ENCODE measurements at places on chromosomes 13 and 19. TPM values are rescaled to one million over a fixed set of nuclear protein-coding genes. Genes with fewer than 3 reads are reported as not detected.
A peak's percentile ranks its signal among the peaks of the same experiment; 100 is the strongest.

DNA sequence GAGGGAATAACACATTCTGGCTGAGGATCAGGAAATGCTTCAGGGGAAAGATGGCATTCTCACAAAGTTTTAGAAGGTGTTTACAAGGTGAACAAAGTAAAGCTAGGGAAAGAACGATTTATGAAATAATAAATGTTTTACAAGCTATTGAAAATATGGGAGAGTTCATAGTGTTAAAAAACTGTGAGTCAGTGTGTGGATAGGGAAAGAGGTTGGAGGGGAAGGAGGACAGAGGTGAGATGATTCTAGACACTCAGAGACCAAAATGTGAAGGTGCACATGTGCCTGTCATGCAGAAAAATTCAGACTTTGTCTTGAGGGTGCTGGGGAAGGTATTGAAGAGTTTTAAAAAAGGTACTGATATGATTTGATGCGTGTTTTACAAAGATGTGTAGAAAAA, 476.1 kb downstream of the TDRD3 start:
- no peak for DNase-seq

The ZNF90 gene
- 1.5 TPM for polyA plus RNA-seq

- DNase-seq, result no peak
Observed at GRCh38 chr13:97574926-97575325, 141.0 kb downstream of the RAP2A start.

DNA sequence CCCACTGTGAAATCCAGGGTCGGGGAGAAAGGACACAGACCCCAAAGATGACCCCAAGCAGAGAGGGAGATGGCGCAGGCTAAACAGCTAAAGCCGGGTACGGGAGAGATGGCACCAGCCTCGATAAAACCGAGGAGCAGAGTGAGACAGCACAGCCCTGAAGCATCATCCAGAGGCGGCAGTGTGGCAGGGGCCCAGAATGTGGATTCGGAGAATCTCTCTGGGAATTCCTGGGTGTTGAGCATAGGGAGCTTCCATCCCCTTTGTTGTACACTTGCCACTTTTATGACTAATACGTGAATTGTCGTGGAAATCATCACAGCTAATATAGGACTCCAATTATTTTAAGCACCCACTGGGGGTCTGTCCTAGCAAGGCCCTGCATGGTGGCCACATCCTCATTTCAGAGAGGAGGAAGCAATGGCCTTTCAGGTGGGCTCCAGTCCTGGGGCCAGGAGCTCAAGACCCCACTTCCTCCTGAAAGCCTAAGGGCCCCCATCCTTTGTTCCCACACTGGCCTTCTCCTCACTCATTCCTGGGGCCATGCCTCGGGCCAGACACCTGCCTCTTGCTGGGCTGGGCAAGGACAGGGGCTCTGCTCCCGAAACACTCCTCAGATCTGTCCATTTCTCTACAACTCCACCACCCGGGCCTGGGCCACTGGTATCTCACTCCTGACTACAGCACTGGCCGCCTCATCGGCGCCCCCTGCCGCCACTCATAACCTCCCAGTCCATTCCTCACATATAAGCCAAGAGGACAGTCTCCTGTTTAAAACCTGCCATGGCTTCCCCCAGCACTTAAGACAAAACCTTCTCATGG, 29.3 kb upstream of the ATP1A3 start:
- peak; percentile 16 for DNase-seq

GRCh38 chr13:47409778-47410177, 512.9 kb upstream of the HTR2A start:
- DNase-seq, result no peak

- DNase-seq, result no peak
Observed at GRCh38 chr19:35760711-35761349, 2.9 kb downstream of the PROSER3 start.

The ZNF571 gene
- polyA plus RNA-seq, result 5.4 TPM

DNA sequence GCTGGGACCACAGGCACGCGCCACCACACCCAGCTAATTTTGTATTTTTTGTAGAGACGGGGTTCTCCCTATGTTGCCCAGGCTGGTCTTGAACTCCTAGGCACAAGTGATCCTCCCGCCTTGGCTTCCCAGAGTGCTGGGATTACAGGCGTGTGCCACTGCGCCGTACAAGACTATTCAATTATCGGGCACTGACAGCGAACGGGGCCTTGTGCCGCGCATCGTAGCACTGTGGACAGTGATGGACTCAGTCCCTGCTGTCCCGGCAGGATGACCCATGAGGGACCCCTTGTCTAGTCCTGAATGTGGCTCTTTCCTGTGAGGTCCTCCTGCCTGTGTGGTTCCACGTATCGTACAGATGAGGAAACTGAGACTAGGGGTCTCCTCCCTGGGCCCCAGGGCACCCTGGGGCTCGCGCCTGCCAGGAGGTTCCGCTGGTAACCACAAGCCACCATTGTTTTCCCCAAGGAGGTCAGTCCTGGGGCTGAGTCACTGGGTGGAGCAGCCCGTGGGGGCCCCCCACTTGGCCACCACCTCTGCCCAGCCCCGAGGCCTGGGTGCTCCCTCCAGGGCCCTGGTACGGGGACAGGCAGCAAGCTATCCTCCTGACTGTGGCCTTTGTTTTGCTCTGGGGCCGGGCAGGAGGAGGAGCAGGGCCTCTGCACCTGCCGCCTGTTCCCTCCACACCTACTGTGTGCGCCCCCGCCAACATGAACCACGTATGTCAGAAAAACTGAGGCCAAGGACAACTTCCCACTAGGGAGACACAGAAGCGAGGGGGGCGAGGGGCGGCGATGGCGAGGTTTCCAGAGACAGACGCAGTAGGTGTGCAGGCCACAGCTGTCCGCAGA, 2.9 kb upstream of the TCF3 start:
- DNase-seq, result no peak

DNA sequence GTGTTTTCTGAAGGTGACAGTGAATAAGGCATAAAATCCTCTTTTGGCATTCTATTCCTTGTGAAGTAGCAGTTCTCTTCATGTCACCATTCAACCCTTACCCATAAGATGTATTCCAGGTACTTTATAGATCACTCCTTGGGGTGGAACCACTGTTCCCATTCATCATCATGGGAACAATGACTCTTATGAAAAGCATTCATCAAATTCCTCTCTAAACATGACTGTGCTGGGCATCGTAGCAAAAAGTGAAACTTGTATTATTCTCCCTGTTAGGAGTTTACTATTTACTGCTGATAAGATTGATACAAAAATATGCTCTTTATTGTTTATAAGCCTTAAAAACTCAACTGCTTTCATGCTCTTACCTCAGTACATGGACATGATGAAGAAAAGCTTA, 793.4 kb downstream of the LIG4 start:
- DNase-seq, result no peak

The GARIN5A gene
- 0.39 TPM for polyA plus RNA-seq

- DNase-seq, result peak; percentile 36
Observed at GRCh38 chr19:17339088-17339741, 1.9 kb downstream of the GTPBP3 start.

The NAXD gene
- polyA plus RNA-seq, result 21.1 TPM

The GRIN2D gene
- not detected for polyA plus RNA-seq

- no peak for DNase-seq
Observed at GRCh38 chr19:4639531-4640246, 373 bp downstream of the TNFAIP8L1 start.

The TICAM1 gene
- polyA plus RNA-seq, result 7.2 TPM

DNA sequence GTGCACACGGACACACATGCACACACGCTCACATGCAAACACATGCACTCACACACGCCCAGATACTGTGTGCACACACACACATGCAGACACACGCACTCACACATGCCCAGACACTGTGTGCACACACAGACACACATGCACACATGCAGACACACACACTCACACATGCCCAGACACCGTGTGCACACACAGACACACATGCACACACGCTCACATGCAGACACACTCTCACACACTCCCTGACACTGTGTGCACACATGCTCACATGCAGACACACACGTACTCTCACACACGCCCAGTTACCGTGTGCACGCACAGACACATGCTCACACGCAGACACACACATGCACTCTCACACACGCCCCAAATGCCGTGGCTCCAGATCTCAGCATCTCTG, 137.2 kb upstream of the MCF2L start:
- DNase-seq, result no peak

DNA sequence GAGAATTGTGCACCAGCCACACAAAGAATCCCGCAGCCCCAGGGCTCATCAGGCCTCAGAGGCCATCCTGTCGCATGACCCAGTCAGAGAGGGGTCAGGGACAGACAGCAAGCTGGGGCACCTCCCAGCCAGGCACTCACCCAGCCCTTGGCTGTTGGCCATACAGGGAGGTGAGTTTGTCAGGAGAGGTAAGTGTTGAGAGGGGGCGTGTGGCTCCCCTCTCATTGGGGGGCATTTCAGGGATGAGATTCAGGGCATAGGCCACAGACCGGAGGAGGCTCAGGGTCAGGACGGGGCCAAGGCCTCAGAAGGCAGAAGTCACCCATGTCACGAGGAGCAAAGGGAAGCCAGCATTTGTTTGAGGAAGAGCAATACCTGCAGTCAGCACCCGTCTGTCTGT, 37.1 kb downstream of the MYO9B start:
- no peak for DNase-seq

DNA sequence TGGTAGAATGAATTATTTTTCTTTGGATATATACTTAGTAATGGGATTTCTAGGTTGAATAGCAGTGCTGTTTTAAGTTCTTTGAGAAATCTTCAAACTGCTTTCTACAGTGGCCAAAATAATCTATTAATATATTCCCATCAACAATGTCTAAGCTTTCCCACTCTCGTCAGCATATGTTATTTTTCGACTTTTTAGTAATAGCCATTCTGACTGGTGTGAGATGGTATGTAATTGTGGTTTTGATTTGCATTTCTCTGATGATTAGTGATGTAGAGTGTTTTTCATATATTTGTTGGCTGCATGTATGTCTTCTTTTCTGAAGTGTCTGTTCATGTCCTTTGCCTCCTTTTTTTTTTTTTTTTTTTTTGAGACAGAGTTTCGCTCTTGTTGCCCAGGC, 90.2 kb upstream of the CSNK1A1L start:
- DNase-seq, result no peak

DNA sequence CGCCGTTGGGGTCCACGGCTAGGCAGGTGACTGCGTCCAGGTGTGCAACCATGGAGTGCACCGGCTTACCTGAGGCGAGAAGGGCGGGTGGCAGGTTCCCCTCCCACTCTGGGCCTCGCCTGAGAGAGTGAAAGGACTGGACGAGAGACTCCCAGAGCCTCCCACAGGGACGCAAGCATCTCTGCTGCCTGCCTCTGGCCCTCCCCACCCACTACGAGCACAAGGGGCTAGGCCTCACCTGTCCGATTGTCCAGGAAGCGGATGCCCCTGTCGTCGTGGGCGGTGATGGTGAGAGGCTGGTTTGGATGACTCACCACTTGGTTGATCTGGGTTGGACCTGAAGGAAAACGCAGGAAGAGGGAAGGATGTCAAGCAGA, 5.1 kb upstream of the PRKD2 start:
- DNase-seq, result no peak

DNA sequence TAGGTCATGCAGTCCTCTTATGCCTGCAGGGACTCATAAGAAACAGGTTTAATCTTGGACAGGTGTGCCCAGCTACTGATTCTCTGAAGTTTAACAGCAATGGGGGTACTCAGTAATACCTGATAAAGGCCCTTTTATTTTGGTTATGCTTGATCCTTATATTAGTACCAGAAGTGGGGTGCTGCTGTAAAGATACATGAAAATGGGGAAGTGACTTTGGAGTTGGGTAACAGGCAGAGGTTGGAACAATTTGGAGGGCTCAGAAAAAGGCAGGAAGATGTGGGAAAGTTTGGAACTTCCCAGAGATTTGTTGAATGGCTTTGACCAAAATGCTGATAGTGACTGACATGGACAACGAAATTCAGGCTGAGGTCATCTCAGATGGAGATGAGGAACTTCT, 14.6 kb upstream of the TMTC4 start:
- DNase-seq, result no peak

The ASF1B gene
- polyA plus RNA-seq, result 8.8 TPM

GRCh38 chr19:40247178-40247577, 20.7 kb upstream of the CCNP start:
- no peak for DNase-seq

The VMAC gene
- 8.1 TPM for polyA plus RNA-seq

GRCh38 chr13:51192348-51192747, 29.9 kb upstream of the FAM124A start:
- DNase-seq, result no peak

The CDC42EP5 gene
- polyA plus RNA-seq, result not detected

DNA sequence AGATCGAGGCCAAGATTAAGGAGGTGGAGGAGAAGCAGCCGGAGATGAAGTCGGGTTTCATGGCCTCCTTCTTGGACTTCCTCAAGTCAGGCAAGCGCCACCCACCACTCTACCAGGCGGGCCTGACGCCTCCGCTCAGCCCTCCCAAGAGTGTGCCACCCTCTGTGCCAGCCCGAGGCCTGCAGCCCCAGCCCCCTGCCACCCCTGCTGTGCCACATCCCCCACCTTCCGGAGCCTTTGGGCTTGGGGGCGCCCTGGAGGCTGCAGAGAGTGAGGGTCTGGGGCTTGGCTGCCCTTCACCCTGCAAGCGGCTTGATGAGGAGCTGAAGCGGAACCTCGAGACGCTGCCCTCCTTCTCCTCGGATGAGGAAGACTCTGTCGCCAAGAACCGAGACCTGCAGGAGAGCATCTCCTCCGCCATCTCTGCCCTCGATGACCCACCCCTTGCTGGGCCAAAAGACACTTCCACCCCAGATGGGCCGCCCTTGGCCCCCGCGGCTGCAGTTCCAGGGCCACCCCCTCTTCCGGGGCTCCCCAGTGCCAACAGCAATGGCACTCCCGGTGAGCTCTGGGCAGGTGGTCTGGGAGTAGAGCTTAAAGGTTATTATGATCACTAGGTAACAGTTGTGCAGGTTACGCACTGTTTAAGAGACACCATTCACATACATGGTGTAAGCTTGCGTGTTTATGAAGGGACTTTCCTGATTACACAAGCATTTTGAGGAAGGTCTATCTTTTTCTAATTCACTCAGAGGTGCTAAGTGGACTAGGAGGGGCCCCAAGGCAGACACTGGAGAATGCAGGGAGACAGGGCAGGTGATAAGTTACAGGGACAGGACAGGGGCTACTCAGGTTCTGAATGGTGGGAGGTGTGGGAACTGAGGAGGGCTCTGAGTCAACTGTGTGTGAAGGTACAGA, 8.7 kb downstream of the PRR12 start:
- no peak for DNase-seq

DNA sequence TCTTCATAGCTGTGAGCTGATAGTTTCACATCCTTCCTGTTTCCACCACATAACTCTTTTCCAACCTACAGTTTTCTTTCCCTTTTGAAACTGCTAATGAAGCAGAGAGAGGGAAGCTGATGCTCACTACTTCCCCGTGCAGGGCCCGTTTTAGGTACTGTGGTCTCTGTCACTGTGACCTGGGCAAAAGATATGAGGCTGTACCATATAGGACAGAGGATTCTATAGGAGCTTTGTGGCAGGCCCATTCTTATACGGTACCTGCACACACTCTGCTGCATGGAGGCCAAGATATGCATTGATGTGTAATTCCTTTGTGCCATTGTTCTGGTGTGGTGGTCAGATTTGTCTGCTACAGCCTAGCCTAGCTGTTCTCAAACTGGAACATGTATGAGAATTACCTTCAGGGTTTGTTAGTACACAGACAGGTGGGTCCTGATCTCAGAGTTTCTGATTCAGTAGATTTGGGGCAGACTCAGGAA, 577.3 kb downstream of the LMO7 start:
- no peak for DNase-seq

The MUC16 gene
- polyA plus RNA-seq, result not detected

Measured in CD4-positive, CD25-positive, alpha-beta regulatory T cell (primary cell).